ENCODE measurements at places on chromosomes 6 and 20.

DNA sequence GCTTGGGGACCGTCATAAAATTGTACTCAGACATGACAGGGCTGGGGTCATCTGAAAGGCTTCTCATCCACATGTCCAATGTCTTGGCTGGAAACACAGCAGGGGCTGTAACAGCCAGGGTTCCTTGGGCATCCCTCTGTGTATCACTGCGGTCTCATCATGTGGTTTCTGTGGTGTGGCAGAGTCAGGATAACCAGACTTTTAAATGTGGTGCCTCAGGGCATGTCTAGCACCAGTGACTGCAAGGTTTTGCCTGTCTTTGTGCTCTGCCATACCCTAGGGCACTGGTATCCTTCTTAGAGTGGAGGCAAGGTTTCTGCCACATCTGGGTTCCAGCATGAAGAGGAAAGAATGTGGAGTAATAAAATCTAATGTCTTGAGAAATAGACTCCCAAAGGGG, 124.2 kb downstream of the PLEKHG1 start:
- DNase-seq, result no peak

DNA sequence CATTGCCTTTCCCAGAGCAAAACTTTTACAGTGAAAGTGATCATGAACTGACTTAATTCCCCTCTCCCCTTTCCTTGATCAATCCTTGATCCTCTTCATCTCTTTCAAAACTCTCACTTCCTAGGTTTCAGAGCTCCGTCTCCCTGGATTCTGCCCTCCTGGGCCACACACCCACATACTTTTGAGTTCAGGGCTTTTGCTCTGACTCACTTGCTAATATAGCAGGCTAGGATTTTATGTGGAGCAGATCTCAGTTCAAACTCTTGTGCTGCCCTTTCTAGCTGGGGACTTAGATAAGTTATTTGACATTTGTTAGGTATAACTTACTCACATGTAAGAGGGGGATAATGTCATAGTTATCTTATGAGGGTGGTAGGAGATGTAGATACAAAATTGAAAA, 109.1 kb upstream of the MLIP start:
- no peak for DNase-seq

GRCh38 chr6:92945799-92946198, 473.6 kb downstream of the EPHA7 start:
- DNase-seq, result no peak

DNA sequence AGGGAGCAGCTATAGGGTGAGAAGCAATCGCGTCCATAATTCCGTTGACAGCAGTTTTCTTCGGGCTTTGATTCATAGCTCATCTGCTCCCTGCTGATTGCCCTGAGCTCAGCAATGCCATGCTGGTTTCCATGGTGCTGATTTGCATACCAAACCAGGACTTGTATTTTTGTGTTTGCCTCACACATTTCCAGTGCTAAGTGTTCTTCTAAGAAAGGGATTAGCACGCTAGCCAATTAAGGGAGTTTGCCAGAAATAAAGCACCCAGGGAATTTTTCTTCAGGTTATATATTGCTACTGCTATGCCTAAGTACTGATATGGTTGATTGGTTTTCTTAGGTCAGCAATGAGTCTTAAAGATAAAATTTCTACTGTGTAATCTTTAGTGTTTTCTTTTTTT, 177.6 kb downstream of the PLCB1 start:
- DNase-seq, result no peak

- DNase-seq, result peak; percentile 21
Observed at GRCh38 chr6:89258912-89259311, 41.8 kb upstream of the GABRR1 start.

DNA sequence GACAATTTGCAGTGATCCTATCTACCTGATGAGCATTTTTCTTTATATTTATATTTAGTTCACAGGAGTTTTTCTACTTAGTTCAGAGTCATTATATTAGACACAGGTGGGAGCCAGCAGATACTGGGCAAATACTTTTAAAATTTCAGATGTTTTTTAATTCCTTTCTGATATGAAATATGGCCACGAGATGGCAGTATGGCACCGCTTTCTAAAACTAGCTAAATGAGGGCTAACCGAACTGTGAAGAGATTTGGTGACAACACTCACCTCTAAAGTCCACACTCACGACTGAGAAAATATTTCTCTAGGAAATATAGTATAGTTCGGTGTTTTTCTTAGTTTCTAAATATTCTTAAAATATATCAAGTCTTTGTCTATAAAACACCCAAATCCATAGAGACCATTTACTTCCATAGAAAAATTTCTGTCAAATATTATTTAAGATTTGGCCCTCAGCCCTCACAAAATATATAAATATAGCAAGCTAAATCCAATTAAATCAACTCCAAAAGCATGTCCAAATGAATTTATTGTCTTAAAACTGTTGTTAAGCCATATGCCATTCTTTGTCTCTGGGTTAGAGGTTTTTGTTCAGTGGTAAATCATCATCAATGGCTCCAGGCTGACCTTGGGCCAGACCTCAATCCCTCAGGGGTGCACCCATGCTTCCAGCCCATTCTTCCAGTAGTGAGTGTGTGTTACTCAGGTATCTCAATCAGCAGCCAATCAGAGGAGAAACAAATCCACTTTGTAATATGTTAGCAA, 63.6 kb downstream of the HUS1B start:
- DNase-seq, result peak; percentile 81

- peak; percentile 52 for DNase-seq
Observed at GRCh38 chr6:89368107-89368506, 15.6 kb upstream of the UBE2J1 start.

- no peak for DNase-seq
Observed at GRCh38 chr6:148890652-148891404, 144.0 kb downstream of the UST start.

GRCh38 chr6:25578538-25578937, 73.5 kb upstream of the SCGN start:
- DNase-seq, result no peak

GRCh38 chr20:24909086-24909780, 39.8 kb upstream of the CST7 start:
- no peak for DNase-seq

DNA sequence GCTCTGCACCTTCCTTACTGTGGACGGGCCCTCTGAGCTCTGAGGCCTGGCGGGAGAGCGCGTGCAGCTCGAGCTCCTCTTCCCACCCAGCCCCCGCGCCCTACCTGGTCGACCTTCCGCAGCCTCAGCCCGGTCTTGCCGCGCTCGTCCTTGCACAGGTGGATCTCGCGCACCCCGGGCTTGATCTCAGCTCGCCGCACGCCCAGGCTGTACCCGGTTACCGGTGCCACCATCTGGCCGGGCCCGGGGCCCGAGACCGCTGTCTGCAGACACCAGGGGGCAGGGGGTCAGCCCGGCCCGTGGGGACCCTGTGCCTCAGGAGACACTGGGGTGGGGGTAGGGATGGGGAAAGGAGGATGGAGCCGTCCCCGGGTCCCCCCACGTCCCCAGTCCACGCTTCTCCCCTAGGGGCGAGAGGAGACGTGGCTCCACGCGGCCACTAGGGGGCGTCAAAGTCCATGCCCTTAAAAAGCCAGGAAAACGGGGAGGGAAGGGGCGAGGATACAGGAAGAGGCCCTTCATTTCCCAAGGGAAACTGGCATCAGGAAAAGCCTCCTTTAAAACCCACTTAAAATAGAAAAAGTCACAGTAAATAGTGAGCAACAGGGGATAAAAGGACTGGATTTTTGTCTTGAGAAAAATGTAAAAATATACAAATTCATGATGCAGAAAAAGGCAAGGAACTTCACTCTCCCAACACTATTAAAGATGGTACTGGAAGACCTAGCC, 15.5 kb downstream of the SDCBP2 start:
- peak; percentile 44 for DNase-seq

DNA sequence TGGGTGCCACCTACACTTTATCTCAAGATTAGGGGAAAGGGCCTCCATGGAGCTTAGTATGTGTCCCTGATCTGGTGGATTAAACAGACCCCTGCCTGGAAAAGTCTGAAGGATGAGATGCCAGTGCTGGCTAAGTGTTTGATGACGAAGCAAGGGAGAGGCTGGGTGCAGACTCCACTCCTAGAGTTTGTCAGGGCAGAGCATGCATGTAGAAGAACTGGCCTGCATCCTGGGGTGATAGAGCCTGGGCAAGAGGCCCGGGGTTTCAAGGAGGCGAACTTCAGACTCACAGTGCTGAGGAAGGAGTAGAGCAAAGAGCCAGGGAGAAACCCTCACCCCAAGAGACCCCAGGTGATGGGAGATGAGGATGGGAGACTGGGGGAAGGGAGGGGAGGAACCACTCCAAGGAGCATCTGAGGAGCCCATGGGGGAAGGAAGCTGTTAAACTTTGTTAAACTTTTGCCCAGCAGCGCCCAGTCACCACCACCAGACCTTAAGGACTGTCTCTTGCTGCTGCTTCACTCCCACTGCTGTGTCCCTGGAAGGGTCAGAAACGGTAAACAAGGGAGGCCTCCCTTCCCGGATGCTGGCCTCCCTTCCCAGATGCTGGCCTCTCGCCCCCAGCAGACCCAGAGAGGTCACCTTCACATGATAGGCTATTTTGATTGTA, 61.6 kb downstream of the RPRD1B start:
- DNase-seq, result no peak

- no peak for DNase-seq
Observed at GRCh38 chr6:149278997-149279396, 38.5 kb upstream of the TAB2 start.

DNA sequence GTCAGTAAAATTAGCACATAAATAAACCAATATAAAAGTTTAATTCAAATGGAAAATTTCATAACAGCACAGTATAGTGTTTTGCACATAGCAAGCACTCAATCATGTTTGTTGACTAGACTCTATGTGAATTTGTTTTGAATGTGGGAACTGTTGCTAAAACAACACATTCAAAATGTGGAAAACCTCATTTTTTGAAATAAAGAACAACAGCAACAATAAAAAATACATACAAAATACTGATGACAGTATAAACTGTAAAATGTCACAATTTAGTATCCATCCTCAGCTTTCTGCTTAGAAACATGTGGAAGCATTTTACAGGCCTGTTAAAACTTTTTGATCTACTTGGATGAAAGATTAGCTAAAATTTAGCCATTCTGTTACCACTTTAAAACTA, 47.4 kb downstream of the HDAC2 start:
- DNase-seq, result no peak

DNA sequence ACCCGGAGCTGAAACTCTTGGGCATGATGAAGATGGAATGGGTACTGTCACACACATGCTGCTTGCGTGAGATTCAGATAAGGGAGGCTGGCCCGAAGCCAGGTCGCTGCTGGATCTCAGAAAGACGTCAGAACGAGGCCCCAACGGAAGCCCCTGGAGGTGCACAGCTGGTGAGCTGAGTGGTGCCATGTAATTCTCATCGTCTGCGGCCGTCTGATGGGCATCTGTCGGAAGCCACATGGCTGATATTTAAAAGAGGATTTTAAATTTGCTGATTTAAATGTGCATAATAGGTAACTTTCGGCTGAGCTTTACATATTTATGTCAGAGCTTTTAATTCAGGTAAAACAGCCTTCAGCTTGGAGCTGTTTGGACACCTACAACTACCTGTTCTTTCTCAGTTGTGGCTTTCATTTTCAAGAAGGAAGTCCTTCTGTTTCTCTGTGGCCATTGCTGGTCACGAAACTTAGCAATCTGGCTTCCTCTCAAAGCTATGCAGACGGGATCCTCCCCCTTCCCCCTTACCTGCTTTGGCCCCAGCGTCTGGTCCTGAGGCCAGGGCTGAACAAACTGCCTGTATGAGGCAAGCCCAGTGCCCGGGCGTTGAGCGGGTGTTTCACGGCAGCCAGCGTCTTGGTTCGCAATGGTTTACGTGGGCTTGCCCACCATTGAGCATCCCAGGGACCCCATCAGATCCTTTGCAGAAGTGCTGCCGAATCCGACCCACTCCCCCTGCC, 9.2 kb downstream of the SLCO4A1 start:
- DNase-seq, result peak; percentile 90

DNA sequence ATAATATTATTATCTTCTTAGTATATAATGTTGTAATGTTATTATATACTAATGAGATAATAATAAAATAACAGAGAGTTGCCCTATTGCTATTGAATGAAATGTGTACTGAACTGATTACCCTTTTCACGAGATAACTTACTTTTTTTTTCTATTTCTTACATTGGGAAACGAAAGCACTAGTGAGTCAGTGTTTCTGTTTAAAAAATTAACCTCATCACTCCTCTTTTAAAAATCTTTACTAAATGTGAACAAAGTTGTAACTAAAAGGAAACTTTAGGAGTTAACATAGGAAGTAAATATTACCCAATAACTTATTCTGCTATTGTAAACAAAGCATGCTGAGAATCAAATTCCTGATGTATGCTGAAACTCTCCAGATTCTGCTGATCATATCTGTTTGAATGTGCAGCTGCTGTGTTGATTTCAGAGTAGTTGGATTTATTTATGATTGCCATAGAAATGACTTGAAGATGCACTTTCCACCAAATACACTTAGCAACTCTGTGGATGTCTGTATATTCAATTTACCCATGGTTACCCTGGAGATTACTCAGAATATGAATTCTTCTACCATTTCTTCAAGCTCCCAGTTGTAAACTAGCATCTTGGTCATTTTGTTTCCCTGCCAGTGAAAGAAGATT, 523.4 kb downstream of the TENT5A start:
- no peak for DNase-seq

- no peak for DNase-seq
Observed at GRCh38 chr6:163369141-163369540, 45.4 kb upstream of the QKI start.

DNA sequence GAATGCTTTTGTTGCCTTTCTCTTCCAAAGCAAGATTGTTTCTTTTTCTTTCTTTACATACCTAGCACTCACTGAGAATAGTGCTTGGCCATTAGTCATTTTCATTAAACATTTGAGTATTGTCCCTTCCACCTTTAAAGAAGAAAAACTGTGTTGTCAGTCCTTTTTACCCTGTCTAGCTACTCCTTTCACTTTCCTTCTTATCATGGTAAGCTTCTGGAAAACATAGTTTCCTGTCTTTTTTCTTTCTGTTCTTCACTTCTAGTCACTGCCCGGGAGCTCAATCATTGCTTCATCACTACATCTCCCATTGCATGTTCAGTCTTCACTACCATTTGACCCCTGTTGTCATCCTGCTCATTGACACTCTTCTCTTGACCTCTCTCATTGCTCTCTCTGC, 12.1 kb downstream of the VAPB start:
- DNase-seq, result no peak

DNA sequence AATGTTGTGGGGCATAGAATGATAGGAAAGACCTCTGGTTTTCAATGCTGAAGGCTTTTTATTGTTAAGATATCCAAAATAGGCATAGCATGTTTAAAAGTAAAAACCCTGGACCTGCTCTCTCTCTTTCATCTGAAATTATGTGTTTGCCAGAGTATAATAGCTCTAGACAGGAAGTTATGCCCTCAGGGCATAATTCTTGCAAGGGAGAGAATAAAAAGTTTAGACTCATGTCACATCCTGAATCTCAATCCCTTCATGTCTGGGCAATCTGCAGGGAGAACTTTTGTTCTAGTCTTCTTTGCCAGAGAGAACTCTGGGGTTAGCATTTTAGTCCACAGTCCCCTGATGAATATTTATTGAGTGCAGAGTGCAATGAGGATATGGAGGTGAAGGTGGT, 297.3 kb upstream of the FLRT3 start:
- no peak for DNase-seq

GRCh38 chr6:31407699-31408098, 4.3 kb downstream of the MICA start:
- peak; percentile 15 for DNase-seq

Measured in KBM-7 (cell line).